ENCODE measurements at places on chromosomes 6 and 20. TPM values are rescaled to one million over a fixed set of nuclear protein-coding genes. Genes with fewer than 3 reads are reported as not detected.

The RIPPLY2 gene
- total RNA-seq = not detected

GRCh38 chr20:3326779-3327521, 80.5 kb downstream of the DNAAF9 start:
- H3K4me1 ChIP-seq = no peaks in the 10 kb centered on the region
- no peak overlapping the region for H3K27ac ChIP-seq
- DNase-seq = no peak
- no peak overlapping the region for H3K4me3 ChIP-seq
- H3K27me3 ChIP-seq = no peaks in the 10 kb centered on the region

The PDE10A gene
- total RNA-seq = 3.4 TPM

The PDYN gene
- not detected for total RNA-seq

The SLPI gene
- 3.0 TPM for total RNA-seq

The PRL gene
- not detected for total RNA-seq

GRCh38 chr6:158923805-158924498, 76.0 kb downstream of the RSPH3 start:
- no peaks in the 10 kb centered on the region for H3K36me3 ChIP-seq
- no peaks in the 10 kb centered on the region for H3K27me3 ChIP-seq
- no peak overlapping the region for H3K27ac ChIP-seq
- H3K4me1 ChIP-seq = no peaks in the 10 kb centered on the region
- no peak for DNase-seq

GRCh38 chr6:47733879-47734558, 35.6 kb downstream of the ADGRF4 start:
- H3K4me1 ChIP-seq = no peaks in the 10 kb centered on the region
- peak; percentile 54 for DNase-seq
- H3K4me3 ChIP-seq = no peak overlapping the region
- H3K27ac ChIP-seq = no peak overlapping the region
- H3K36me3 ChIP-seq = no peaks in the 10 kb centered on the region

The KCNK16 gene
- not detected for total RNA-seq

DNA sequence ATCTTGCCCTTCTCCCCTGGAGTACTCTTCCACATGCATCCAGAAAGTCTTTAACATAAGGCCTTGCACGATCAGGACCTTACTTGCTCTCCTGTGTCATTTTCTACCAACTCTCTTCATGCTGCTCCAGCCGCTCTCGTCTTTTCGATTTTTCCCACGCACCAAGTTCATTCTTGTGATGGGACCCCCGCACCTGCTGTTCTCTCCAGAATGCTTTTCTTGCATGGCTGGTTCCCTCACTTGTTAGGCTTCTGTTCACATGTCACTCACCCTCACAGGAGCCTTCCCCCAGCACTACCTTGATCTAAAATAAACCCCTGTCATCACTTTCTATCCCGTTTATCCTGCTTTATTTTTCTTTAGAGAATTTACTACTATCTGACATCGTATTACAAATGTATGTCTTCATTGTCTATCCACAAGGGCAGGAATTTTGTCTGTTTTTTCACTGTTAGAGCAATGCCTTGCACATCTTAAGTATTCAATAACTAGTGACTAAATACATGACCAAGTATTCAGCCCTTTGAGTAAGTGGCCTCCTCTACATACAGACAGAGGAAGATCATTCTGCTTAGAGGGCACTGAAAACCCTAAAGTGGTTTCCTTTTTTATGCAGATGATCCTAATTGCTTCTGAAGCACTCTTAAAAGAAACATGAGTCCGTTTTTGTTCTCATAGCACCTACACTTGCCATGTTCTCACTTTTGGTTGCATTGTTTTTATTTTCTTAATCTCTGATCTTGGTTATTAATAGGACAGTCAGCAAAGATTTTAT, 166.9 kb downstream of the SLC16A10 start:
- H3K4me3 ChIP-seq = no peak overlapping the region
- no peaks in the 10 kb centered on the region for H3K27me3 ChIP-seq
- H3K4me1 ChIP-seq = peaks cover 13% of the 10 kb centered on the region

Data from Caco-2 (cell line).